ENCODE measurements at places on chromosomes 12 and 14.

GRCh38 chr14:21264025-21264801 is 5.0 kb downstream of the HNRNPC start:
- DNase-seq, result peak; percentile 54

- DNase-seq, result peak; percentile 69
These were observed 46.7 kb downstream of the BORCS5 start for GRCh38 chr12:12403264-12404248.

DNA sequence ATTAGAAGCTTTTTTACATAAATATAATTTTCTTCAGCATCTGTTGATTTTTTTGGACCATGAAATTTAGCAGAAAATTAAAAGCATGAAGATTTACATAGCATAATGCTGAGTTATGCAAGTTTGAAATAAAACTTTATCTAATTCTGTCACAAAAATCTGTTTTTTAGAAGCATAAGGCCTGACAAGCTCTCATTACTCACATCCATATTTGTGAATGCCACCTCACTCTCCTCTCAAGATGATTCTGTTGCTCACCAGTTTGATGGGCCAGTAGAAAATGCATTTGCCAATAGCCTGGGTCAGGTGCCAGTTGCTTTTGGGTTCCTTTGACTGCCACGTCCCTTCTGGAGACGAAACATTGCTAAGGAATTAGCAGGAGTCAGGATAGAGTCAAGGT is 181.5 kb upstream of the ATP2B1 start:
- DNase-seq, result no peak

DNA sequence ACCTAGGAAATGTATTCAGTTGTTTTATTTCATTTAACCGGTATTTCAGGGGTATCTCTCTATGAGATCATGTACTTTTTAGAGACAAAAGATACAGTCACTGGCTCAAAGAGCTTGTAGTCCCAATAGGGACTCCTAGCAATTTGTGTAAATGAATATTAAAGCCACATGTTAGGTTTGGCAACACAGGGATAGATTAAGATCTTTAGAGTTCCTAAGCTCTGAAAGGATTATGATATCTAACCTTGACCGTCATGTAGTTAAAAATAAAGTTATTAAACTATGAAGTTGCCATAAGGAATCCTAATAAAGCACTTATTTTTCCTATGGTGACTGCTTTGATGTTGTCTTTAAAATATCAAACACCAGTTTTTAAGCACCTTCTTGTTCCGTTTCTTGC is 100.4 kb upstream of the FGD4 start:
- no peak for DNase-seq

- peak; percentile 6 for DNase-seq
These were observed 368.6 kb downstream of the DAD1 start for GRCh38 chr14:22220427-22220826.

- no peak for DNase-seq
These were observed 84.5 kb upstream of the POC1B start for GRCh38 chr12:89610366-89610765.

- no peak for DNase-seq
These were observed 321.5 kb downstream of the TMEM117 start for GRCh38 chr12:44157359-44157758.

GRCh38 chr14:39160494-39160893 is 9.6 kb downstream of the TRAPPC6B start:
- DNase-seq, result no peak

GRCh38 chr14:36647417-36647823 is 14.2 kb upstream of the PAX9 start:
- no peak for DNase-seq

GRCh38 chr12:4201333-4202100 is 72.0 kb upstream of the CCND2 start:
- no peak for DNase-seq

- DNase-seq, result peak; percentile 30
These were observed 38.7 kb downstream of the SLC6A12 start for GRCh38 chr12:175250-175649.

DNA sequence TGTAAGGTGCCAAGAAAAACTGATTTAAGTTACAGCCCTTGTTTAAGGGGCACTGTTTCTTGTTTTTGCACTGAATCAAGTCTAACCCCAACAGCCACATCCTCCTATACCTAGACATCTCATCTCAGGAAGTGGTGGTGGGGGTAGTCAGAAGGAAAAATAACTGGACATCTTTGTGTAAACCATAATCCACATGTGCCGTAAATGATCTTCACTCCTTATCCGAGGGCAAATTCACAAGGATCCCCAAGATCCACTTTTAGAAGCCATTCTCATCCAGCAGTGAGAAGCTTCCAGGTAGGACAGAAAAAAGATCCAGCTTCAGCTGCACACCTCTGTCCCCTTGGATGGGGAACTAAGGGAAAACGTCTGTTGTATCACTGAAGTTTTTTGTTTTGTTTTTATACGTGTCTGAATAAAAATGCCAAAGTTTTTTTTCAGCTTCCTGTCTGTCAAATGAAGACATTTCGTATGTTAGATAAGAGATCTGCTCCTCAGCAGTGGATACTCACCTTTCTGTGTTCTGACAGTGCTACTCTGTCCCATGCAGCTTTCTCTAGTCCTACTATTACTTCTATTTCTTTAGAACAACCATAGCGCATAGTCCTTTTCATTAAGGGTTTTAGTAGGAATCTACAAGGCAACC is 1.2 kb upstream of the PA2G4 start:
- no peak for DNase-seq

GRCh38 chr12:53456654-53457366 is 4.9 kb downstream of the PCBP2 start:
- no peak for DNase-seq

DNA sequence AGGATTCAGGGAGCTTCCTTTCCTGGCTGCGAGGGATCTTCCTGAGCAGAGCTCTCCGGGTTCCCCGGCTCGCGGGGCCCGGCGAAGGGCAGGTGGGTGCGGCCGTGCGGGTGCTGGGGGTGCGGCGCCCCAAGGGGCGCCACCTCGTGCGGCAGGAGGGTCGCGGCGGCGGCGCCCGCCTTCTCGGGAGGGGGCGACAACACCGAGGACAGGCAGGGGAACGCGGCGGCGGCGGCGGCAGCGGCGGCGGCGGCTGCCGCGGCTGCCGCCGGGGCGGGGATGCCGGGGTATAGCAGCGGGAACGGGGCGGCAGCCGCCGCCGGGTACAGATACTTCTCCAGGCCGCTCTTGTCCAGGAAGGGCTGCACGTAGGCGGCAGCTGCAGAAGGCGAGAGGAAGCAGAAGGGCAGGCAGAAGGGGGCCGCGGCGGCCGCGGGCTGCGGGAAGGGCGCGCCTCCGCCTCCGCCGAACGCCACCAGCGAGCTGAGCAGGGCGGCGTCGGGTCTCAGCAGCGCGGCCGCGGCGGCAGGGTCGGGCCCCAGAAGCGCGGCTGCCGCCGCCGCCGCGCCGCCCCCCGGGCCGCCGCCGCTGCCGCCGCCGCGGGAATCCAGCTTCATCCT is 2.7 kb downstream of the BHLHE41 start:
- DNase-seq, result peak; percentile 42

DNA sequence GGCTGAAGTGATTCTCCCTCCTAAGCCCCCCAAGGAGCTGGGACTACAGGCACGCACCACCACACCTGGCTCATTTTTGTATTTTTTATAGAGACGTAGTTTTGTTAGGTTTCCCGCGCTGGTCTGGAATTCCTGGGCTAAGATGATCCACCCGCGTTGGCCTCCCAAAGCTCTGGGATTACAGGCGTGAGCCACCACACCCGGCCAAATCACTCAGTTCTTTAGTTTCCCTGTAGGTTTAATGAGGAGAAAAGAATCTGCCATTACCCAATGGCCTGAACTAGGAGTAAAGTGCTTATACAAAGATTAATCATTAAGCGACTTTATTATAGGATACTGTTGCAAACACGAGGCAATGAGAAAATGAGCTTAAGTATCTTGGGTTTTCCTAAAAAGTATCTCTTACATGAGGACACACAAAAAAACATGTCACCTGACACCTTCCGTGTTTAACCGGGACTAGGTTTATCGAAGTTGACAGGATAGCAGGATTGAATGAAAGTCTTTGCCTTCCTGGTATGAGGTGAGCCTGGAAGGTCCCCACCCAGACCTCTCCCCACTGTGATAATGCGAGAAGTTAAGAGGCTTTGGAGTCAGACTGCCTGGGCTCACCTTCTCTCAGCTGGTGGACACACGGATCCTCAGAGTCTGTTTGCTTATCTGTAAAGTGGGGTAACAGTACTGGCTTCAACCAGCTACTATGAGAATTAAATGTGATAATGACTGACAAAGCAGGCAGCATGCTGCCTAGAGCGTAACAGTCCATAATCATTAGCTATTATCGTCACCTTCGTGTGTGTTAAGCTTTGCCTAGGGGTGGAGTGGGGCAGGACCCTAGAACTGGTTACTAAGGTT is 133.5 kb upstream of the KRAS start:
- DNase-seq, result peak; percentile 2

DNA sequence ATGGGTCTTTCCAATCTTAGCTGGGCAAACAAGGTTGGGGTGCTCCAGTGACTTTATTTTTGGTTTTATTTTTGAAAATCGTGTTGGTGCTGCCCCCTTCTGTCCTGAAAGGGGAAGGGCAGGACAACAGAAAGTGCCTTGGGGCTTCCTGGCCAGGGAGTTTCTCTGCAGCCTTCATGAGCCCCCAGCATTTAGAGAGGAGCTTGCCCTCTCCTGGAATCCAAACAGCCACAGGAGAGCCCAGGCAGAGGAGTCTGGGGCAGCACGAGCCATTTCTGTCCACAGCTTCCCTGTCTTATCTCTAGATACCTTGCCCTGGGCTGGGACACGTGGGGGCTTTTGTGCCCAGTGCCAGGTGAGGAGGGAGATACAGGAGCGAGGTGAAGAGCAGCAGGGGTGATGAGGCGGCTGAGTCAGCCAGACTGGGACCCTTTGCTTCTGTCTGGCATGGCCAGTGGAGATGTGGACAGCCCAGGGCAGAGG is 4.4 kb upstream of the C1RL start:
- peak; percentile 40 for DNase-seq

DNA sequence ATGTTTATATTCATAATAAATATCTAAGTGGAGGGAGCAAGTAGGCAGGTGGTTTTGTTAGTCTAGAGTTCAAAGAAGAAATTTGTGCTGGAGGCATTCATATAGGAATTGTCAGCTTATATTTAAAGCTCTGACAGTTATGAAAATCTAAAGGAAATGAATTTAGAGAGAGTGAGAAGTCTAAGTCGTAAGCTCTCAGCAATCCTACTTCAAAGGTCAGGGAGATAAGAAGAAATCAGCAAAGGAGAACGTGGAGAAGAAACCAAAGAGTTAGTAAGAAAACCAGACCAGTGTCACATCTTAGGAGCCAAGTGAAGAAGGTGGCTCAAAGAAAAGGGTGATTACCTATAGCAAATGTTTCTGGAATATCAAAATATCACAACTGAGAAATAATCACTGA is 241.8 kb downstream of the FSCB start:
- DNase-seq, result no peak

DNA sequence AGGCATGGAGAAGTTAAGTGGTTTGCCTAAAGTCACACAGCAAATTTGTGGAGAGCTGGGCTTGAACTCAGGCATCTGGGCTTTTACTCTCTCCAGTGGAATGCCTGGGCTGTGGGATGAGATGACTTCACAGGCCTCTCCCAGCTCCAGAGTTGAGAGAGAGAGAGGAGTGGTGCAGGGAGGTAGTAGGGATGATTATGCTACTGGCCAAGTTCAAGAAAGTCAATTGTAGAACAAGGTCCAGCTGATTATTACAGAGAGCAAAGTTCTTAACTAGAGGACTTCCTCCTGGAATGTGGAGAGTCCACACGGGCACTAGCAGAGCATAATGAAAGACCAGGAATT is 769 bp upstream of the EMP1 start:
- DNase-seq, result no peak

- no peak for DNase-seq
These were observed 118.6 kb downstream of the CCDC91 start for GRCh38 chr12:28308891-28309290.

- DNase-seq, result no peak
These were observed 289.2 kb downstream of the ADGRD1 start for GRCh38 chr12:131242741-131243496.

All from cardiac muscle cell (in vitro differentiated cells and primary cell).